ENCODE measurements at places on chromosomes 5 and 9.

GRCh38 chr9:134626571-134627416, 14.8 kb upstream of the COL5A1 start:
- no peak for DNase-seq

- no peak for DNase-seq
Observed at GRCh38 chr5:171705830-171706468, 79.7 kb upstream of the SMIM23 start.

DNA sequence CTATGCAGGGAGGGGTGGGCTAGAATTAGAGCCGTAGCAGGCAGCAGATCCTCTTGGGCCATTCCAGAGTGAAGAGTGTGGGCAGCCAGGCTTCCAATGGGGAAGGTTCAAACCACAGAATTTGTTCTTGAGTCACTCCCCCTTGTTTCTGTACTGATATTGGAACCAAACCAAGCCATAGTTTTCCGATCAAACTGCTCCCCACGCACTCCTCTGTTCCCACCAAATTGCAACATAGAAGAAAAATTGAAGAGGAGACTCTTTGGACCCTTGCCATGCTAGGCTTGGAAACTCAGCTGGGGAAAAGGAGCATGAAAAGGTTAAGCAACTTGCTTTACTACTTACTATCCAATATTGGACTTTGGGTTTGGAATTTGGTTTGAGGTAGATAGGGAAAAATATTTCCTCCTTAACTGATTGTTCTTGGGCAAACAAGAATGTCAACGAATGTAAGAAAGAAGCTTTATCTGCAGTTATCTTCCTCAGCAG, 165.8 kb upstream of the NR3C1 start:
- no peak for DNase-seq

DNA sequence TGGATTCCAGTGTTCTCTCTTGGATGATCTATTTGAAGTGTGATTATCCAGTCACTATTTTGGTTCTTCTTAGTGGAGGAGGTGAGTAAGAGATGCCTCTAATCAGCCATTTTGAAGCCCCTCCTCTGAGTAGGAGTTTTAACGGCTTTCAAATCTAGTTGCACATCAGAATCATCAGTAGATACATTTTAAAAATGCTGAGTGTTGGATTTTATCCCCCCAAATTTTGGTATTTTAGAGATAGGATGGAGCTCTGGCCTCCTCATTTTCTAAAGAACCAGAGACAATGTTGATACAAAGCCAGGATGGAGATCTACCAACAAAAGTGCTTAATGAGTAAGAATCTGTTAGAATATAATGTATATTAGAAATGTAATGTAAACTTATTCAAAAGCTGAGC, 1061.0 kb upstream of the WWC1 start:
- DNase-seq: no peak

DNA sequence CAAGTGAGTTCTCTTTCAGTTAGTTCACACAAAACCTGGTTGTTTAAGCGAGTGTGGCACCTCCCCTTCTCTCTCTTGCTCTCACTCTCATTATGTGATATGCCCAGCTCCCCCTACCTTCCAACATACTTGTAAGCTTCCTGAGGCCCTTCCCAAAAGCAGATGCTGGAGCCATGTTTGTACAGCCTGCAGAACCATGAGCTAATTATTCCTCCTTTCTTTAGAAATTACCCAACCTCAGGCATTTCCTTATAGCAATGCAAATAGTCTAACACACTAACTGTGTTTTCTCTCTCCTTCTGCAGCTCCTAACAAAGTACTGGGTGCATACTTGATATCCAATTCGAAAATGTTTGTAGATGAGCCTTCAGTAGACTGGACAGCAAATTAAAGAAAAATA, 62.7 kb downstream of the TRIM32 start:
- DNase-seq: no peak

- no peak for DNase-seq
Observed at GRCh38 chr5:126508962-126509279, 85.7 kb downstream of the GRAMD2B start.

GRCh38 chr5:141804475-141804874, 73.7 kb downstream of the PCDH1 start:
- no peak for DNase-seq

DNA sequence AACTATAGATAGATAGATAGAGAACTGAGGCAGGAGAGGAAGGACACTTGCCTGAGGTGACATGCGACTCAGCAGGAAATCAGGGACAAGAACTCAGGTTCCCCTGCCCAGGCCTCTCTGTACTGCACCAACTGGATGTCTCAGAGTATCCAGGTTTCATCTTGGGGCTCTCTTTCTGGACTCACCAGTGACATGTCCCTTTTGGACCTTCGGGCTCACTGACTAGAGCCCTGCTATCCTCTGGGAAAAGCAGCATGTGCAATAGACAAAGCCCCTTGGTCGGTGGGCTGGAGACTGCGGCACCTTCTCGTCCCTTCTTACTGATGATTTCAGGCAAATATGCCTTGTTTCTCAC, 104.5 kb downstream of the RGS3 start:
- DNase-seq: no peak

DNA sequence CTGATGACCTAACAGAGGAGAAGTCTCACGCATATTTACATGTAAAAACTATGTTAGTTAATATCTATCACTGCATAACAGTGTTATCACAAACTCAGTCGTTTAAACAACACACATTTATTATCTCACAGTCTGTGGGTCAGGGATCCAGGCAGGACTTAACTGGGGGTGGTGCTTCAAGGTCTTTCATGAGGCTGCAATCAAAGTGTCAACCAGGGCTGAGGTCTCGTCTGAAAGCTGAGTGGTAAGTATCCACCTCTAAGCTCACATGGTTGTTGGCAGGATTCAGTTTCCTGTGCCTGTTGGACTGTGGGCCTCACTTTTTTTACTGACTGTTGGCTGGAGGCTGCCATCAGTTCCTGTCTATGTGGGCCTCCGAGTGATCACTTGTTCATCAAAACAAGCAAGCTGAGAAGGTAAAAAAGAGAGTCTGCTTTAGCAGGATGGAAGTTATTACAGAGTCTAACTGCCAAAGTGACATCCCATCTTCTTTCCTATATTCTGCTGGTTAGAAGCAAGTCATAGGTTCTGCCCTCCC, 188.6 kb downstream of the CARTPT start:
- DNase-seq: no peak

- DNase-seq: no peak
Observed at GRCh38 chr9:77521091-77521490, 127.0 kb downstream of the GNA14 start.

DNA sequence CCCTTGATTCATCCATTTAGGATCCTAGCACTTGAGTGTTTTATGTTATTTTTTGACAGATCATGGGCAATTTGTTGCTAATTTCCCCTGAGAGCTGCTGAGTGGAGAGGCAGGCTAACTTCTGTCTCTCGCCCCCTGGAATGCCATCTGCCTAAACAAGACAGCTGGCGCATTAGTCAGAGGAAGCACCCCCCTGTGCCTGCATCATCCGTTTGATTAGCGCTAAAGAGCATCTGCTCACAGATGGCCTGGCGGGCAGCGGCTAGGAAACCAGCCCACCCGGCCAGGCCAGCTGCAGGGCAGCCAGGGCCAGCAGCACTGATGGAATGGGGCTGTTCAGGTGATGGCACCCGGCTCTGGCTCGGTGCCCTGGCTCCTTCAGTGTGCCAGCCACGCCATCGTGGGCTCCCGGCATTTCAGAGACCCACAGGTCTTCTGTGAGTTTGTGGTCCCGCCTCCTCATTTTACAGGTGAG, 22.9 kb upstream of the ASS1 start:
- no peak for DNase-seq

- DNase-seq: no peak
Observed at GRCh38 chr5:90311401-90311800, 98.2 kb downstream of the CETN3 start.

DNA sequence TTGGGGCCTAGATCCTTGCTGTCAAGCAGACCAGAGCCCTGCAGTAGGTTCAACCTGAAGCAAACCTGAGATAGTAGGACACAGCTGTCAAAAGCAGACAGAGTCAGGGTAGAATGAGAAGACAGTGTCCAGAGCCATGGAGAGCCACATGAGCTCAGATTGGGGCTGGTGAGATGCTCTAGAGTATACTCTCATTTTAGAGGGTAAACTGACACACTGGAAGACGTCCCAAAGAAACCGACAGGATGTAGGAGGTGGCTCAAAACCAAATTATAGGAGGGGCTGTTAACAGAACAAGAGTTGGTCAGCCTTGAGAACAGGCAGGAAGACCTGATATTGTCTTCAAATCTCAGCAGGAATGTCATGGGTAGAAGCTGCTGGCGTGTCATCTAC, 11.5 kb downstream of the CCDC69 start:
- no peak for DNase-seq
